ENCODE measurements at places on chromosomes 2 and 18.

DNA sequence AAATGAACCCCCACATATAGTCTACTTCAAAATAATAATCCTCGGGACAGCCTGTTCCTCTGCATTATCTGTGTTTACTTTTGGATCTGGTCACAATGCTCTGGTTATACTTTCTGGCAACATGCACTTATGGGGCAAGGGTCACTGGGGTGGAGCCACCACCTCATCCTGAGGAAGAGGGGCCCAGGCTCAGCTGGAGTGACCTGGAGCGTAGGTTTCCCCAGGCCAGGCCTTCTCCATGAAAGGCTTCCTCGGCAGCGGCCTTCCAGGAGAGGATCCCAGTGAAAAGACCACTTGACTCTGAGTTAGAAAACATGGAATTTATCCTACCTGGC, 237.4 kb downstream of the SETBP1 start:
- DNase-seq = no peak

DNA sequence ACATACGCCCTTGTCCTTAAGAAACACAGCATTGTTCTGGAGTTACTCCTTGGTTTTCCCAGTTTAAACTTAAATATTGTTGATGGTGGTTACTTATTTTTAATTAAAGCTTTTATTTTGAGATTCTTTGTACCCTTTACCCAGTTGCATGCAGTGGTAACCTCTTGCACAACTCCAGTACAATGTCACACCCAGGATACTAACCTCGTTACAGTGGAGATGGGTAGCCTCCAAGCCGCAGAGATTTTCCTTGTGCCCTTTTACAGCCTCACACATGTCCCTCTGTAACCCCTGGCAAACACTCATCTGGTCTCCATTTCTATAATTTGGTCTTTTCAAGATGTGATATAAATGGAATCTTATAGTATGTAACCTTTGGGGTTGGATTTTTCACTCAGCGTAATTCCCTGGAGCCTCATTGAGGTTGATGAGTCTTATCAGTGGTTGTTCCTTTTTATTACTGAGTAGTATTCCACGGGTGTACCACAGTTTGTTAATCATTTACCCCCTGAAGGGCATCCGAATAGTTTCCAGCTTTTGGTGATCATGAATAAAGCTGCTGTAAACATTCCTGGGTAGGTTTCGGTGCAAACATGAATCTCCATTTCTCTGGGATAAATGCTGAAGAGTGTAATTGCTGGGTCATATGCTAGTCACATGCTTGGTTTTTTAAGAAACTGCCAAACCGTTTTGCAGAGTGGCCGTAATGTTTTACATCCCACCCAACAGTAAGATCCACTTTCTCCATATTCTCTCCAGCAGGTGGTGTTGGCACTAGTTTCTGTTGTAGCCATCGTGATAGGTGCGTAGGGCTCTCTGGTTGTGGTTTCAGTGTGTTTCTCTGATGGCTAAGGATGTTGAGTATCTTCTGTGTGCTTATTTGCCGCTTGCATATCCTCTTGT, 68.6 kb downstream of the DGKD start:
- DNase-seq = peak; percentile 40

DNA sequence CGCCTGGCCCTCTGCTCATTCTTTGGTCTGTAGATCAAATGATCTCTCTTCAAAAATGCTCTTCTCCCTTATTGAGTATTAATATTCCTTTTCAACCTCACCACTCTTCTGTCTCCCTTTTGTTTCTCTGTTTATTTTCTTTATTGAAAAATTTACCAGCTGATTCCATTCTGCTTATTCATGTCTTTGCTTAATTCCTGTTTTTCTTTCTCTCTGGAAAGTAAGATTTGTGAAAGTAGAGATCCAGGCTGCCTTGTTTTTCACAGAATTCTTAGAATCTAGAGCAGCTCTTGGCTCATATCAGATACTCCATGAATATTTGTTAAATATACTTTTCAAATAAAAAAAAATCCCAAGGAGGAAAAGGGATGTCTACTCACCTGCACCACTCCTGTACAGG, 157.0 kb downstream of the DOCK10 start:
- no peak for DNase-seq

GRCh38 chr2:120952318-120952717, 216.7 kb downstream of the GLI2 start:
- DNase-seq = peak; percentile 28

DNA sequence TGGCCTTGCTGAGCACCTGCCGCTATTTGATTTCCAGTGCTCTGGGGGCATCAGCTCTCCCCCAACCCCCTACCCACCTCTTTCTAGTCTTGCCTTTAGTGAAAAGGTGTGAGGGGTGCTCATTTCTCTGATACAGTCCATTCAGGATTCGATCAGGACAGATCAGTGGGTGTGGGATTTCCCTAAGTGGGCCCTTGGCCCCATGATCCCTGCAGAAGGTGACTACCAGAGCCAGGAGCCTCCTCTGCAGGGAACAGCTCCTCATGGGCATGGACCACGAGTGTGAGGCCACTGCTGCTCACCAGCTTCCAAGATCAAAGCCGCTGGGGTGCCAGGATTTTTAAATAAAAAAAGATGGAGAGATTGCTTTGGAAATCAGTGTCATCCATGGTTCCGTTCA, 835.2 kb upstream of the ID2 start:
- no peak for DNase-seq

Data from MCF 10A (cell line).